Transverse colon (tissue), 4 donors: ENCODE measurements at places on chromosomes 4 and X. TPM values are rescaled to one million over a fixed set of nuclear protein-coding genes. Genes with fewer than 3 reads are reported as not detected.

Gene CORIN
- total RNA-seq = 1.6 TPM

Gene TMEM131L
- total RNA-seq = 14.8 TPM

Gene HPGDS
- 1.4 TPM for total RNA-seq

Gene EDNRA
- total RNA-seq = not detected

Gene HTR2C
- total RNA-seq = not detected

Gene ZNF630
- 4.6 TPM for total RNA-seq

Gene ERCC6L
- total RNA-seq = 0.32 TPM

Gene TMEM271
- not detected for total RNA-seq

Gene ARHGAP24
- 4.2 TPM for total RNA-seq

Gene ARX
- not detected for total RNA-seq

Gene TCEAL7
- total RNA-seq = not detected

Gene ARR3
- total RNA-seq = not detected

Gene TRPC5OS
- not detected for total RNA-seq

Gene TCEAL2
- total RNA-seq = not detected

Gene TCEAL1
- total RNA-seq = 56.5 TPM

Gene CLGN
- total RNA-seq = 2.4 TPM

Gene GRK4
- total RNA-seq = 2.5 TPM

Gene CACNA1F
- 2.8 TPM for total RNA-seq

Gene PPM1K
- total RNA-seq = 14.8 TPM

Gene TSPAN7
- total RNA-seq = 170 TPM

Gene NFKB1
- 28.9 TPM for total RNA-seq

Gene RNF150
- 15.3 TPM for total RNA-seq

Gene FAM53A
- total RNA-seq = 32.9 TPM

Gene UGT8
- 50.9 TPM for total RNA-seq

Gene RPS6KA6
- total RNA-seq = 13.7 TPM

Gene SSX2B
- total RNA-seq = not detected

Gene USP27X
- total RNA-seq = 0.40 TPM

Gene JADE3
- 4.8 TPM for total RNA-seq

Gene CTAG1A
- not detected for total RNA-seq

Gene ARMCX4
- total RNA-seq = 12.0 TPM

Gene TASL
- total RNA-seq = 3.7 TPM

Gene REELD1
- 0.27 TPM for total RNA-seq

Gene PAK3
- total RNA-seq = 0.80 TPM

Gene GPRASP1
- total RNA-seq = 7.9 TPM

Gene FHDC1
- 15.4 TPM for total RNA-seq

Gene EIF2S3
- total RNA-seq = 67.5 TPM

Gene PDGFRA
- 190 TPM for total RNA-seq
